ENCODE measurements at places on chromosomes 16 and 17.
A peak's percentile ranks its signal among the peaks of the same experiment; 100 is the strongest.

- DNase-seq = no peak
Observed at GRCh38 chr17:28325211-28325610, 6.2 kb downstream of the TMEM97 start.

DNA sequence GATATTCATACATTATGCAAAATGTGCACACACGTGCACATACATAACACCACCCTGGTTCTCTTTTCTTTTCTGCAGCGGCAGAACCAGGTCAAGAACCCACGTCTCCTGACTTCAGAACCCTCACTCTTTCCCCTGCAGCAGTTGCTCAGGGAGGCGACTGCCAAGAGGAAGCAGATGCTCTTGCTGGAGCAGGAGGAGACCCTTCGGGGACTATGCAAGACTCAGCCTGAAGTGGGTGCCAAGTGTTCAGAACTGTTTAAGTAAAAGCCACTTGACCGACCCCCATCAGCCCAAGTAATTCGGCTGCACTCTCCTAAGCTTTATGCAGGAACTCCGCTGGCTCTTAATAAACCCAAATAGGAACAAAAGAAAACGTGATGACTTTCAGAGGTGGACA is 193.8 kb downstream of the SLC39A11 start:
- DNase-seq = no peak

GRCh38 chr17:50534979-50535326 is 2.4 kb downstream of the EPN3 start:
- DNase-seq = no peak

GRCh38 chr17:65142247-65142646 is 5.1 kb downstream of the RGS9 start:
- DNase-seq = no peak

DNA sequence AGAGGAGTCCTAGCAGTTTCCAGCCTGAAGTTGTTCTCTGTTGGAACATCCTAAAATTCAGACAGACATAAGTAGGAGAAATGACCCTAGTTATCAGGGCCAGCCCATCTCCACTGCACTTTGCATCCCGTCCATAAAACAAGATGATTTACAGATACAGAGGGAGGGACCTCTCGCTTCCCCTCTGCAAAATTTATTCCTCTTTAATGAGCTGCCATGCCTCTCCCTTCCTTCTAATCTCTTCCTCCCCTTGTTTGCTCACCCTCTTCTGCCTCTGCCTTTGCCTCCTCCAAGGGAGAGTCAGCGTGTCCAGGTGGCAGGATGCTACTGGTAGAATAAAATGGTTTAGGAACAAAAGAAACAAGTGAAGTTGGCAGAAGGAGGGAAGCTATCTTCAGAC is 351.3 kb downstream of the SOX9 start:
- no peak for DNase-seq

- peak; percentile 84 for DNase-seq
Observed at GRCh38 chr16:31471875-31472708, at the start of gene TGFB1I1. TGFB1I1 (plus strand) TSS chr16:31472152; CDS start chr16:31472189, 37 bp downstream.

GRCh38 chr17:29048440-29049368 is 5.8 kb downstream of the PIPOX start:
- DNase-seq = no peak

- peak; percentile 74 for DNase-seq
Observed at GRCh38 chr17:43673516-43674323, 12.0 kb upstream of the MEOX1 start.
